Stimulated activated CD8-positive, alpha-beta memory T cell treated with anti-CD3 and anti-CD28 coated beads, Interleukin-7, amount 100 ng/mL, for 1 hour (primary cell): ENCODE measurements at places on chromosomes 2 and 18.

- no peak for DNase-seq
Observed at GRCh38 chr2:204743393-204743960, 198.2 kb downstream of the PARD3B start.

DNA sequence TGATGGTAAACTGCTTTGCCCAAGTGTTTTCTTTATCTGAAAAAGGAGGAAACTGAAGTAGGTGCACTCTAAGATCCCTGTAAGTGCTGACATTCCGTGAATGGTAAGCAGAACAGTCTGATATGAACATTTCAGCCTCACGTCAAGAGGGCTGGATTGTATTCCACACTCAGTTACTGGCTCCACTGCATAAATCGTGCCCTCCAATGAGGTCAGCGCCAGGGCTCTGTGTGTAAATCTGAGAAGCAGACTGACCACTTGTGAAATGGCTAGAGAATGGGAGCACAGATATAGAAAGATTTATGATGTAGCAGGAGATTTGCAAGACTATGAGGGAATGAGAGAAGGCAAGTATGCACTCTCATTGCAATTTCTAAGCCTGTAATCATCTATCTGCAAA is 153.0 kb downstream of the ICOS start:
- DNase-seq = no peak

GRCh38 chr2:30947686-30948085 is 140.4 kb upstream of the CAPN13 start:
- no peak for DNase-seq

DNA sequence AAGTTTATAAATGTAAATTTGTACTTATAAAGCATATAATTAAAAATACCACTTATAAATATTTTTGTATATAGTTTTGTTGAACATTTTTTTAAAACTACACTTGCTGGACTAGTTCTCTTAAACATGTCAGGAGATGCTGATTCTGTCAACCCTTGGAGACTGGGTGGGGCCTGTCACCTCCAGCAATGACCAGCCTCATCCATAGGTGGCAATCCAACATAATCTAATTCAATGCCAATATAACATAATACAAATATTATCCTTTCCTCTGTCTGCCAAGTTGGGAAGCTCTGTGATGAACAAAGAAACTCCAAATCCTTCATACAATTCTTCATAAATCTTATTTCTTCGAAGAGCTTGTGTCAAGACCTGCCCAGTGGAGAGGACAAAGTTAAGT is 140.4 kb downstream of the RBMS1 start:
- no peak for DNase-seq

- no peak for DNase-seq
Observed at GRCh38 chr2:65377556-65378192, 54.7 kb downstream of the SPRED2 start.

- no peak for DNase-seq
Observed at GRCh38 chr2:20198796-20199632, 25.9 kb downstream of the SDC1 start.

DNA sequence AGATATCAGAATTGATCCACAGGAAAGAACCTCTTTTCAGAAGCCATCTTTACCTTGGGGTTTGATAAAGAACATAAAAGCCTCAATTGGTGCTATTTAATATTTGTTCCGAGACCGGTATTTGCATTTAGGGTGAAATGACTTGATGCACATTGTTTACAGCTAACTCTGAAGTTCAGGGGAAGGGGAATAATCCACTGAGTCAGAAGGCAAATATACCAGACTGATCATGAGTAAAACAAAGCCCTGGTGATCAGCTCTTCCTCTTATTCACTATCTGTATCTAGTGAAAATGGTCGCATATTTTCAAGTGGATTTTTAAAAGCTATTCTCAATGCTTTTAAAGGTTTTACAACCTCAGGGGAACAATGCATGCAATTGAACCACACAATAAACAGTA is 53.0 kb upstream of the ATP8B1 start:
- DNase-seq = no peak

GRCh38 chr2:174952607-174953006 is 52.6 kb downstream of the CHN1 start:
- no peak for DNase-seq

DNA sequence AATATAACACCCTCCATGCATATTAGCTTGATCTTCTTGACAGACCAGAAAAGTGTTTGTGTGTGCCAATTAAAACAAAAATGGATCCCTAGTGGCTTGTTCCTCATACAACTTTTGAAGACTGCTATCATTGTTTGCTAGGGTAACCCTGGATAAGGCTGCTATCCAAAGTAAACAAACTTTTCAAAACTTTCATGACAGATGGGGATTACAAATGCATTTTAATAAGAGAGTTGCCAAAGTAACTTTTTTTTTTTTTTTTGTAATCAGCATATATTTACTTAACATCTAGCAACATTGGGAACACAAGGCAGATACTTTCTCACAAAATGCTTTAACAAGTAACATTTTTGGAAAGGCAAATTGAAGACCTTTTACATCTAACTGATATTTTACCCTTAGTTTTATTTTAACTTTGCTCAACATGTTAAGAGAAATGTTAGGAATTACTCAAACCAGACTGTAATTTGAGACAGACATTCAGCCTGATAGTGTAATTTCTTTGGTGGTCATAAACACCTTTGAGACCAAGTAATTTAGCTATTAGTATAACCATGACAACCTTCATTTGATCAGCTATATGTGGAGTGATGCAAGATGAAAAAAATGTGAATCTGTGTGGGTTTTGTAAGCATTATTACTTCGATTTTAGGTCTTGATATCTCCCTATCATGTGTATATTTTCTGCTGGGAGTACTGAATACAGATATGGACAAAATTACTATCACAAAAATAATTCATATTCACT is 300.9 kb downstream of the ARHGAP15 start:
- DNase-seq = no peak

GRCh38 chr2:140117386-140117785 is 1337.2 kb upstream of the NXPH2 start:
- DNase-seq = no peak

DNA sequence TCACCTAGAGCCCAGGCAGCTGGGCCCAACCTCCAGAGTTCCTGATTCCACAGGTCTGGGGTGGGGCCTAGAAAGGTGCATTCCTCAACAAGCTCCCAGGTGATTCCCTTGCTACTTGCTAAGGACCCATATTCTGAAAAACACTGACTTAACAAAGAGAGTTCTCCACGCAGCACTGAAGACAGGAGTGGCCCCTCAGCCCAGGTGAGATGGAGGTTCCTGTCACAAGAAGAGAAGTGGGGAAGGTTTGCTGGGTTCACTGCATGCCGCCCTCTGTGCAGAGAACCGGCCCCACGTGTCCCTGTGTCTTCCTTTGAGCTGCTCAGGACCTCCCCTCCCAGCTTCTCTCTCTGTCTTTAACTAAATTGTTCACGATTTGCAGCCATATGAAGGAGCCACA is 201.4 kb upstream of the DDX18 start:
- DNase-seq = no peak
